COR-L47 (cell line): ENCODE measurements at places on chromosomes 5 and 9.

DNA sequence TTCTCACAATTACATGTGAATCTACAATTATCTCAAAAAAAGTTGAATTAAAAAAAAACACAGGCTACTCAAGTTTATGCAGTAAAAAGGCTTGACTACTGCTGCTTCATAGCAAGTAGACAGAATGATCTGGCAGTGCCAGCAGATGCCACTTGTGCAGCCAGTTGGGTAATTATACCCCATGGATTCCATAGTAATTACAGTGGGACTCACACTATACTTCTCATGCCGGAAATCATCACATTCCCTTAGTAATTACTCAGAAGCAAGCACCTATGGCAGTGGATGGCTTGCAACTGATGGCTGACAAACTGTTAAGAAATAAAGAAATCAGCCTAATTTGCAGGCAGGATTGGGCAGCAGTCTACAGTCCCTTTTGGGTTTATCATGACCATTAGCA lies 463.2 kb upstream of the KLF4 start:
- peak; percentile 45 for DNase-seq

DNA sequence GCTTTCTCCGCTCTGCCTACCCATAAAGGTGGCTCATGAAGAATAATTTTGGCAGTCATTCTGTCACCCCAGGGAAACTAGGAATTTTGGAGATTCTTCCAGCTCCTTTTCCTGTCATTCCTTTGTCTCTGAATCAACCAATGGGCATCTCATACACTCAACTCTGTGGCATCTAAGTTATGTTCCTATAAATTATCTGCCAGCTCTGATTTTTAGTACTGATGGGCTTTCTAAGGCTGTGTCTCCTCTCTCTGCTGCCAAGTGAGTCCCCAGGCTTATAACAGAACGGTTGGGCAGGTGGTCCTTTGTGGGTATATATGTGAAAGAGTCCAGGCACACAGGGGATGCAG lies 226.8 kb downstream of the NMUR2 start:
- DNase-seq = no peak

DNA sequence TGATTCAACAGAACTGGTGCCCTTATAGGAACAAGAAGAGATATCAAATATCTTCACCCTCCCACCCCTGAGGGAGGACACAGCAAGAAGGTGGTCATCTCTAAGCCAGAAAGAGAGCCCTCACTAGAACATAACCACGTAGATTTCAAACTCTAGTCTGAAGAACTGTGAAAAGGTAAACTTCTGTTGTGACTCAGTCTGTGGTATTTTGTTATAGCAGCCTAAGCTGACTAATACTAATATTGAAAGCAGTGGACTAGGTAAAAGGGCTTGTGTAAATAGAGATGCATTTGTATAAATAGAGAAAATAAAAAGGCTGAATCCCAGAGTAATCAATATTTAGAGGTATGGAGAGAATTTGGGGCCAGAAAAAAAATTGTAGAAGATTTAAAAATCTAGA lies 157.6 kb upstream of the CCNH start:
- no peak for DNase-seq

DNA sequence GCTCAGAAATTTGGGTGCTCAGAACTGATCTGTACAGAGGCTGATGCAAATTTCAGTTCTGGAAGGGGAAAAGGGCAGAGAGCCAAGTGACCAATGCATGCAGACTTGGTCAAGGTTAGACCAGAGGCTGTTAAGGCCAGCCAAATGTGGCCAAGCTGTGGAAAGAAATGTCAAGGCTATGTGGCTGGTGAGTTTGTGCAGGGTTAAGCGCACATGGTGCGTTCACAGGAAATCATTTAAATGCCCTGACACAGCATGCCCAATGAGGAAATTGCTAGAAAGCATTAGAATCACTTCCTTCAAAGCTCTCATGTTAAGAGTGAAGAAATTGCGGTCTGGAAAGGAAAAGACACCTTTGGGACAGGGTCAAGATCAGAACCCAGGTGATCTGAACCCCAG lies 58.0 kb downstream of the PTPN3 start:
- DNase-seq = no peak

GRCh38 chr5:120808606-120809005 lies 344.5 kb downstream of the PRR16 start:
- DNase-seq = no peak

DNA sequence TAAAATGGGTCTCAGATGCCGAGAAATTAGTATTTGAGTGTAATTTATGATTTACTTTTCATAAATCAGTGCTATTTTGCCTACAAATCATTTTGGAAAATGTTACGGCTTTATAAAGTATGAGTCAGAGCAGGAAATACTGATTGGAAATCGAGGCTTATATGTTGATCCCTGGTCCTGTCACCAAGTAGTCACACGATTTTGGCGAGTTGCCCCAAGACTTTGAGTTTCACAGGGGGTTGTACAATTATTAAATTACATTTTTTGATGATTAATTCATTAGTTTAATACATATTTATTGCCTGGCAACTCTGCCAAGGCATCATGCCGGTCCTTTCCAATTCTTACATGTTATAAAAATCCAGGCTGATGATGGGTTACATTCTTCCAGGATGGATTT lies 443.9 kb upstream of the KLF4 start:
- DNase-seq = no peak

DNA sequence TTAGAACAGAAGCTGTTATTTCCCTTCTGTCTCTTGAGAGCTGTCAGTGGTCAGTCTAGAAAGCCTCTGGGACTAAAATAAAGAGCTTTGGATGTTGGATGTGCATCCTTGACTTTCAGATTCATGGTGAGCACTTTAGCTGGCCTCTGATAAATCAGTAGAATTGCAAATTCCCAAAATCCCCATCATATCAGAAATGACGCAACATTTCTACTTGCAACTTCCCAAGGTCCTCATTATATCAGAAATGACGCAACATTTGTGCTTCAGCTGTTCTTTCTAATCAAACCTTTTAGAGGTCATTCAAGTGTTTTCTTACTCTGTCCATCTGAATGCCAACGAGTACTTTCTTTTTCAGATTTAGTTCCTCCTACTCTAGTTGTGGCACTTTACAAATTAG lies 167.3 kb upstream of the MOCS2 start:
- DNase-seq = no peak

DNA sequence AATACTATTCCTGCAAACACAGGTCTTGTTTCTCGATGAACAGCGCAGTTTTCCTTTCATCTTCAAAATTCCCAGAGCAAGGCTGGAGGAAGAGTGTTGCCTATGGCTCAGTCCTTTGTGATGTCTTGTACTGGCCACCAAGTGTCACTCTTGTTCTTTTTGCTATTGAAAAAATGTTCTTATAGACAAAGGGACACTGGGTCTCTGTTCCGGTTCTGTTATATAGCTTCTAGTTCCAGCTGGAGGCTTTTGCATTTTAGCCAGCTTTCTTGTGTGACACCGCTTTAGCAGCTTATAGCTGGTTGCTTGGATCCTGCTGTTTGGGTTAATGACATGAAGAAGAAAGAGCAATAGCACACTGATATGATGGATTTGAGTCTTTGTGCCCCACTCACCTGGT lies 343.7 kb upstream of the KCNN2 start:
- DNase-seq = peak; percentile 14

- DNase-seq = no peak
Observed at GRCh38 chr5:56129288-56129687, 103.8 kb downstream of the ANKRD55 start.

- no peak for DNase-seq
Observed at GRCh38 chr9:8769153-8769552, 969.6 kb upstream of the DMAC1 start.

DNA sequence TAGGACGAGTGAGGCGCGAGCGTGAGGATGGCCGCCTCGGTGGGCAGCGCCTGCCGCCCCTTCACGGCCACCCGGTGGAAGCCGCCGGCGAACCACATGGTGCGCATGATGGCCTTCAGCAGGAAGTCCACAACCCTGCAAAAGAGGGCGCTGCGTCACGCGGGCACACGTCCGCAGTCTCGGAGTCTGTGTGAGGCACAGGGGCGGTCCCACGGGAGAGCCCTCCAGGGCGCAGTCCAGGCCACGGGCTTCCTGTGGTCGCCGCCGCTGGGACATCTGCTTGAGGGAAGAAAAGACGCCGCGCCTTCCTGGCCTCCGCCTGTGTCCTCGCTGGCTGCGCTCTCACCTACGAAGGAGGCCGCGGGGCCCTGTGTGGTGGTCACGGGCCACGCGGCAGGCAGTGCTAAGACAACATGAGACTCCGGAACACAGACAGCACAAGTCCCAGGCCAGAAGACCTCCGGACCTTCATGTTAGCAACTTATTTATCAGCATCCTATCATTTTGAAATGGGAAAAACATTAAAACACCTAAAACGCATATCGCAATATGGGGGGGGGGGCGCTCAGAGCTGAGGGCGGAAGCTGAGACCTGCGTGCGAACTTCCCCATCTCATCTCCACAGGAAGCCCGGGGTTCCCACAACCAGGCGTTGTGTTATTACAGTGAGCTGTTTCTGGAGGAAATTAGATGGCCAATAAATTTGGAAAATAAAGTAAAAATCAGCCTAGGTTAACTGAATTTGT lies 28.8 kb downstream of the LPCAT1 start:
- no peak for DNase-seq

- DNase-seq = no peak
Observed at GRCh38 chr9:84557751-84558150, 111.8 kb upstream of the NTRK2 start.

DNA sequence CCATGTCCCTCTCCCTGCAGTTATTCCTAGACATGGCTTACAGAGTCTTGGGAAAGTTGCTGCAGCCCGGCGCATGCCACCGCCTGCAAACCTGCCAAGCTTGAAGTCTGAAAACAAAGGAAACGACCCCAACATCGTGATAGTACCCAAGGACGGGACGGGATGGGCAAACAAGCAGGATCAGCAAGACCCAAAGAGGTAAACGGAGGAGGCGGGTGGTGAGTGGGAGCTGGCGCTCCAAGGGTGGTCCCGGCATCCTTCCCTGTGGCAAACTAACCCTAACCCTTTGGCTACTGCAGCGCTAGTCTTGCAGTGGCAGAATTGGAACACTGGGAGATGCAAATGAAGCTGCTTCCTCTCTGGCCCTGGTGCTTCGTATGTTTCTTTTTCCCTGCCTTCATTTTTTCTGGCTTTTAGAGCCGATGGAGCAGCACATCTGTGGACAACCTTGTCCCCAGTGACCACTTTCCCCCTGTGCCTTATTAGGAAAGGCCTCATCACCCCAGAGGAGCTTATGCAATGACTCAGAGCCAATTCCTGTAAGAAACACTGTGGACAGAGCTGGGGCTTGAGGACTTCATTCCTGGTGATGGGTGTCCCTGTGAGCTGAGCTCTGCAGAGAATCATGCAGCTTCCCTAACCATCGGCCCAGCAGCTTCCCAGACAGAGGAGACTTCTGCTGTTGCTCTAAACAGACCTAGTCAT lies 38.9 kb downstream of the PRRC2B start:
- DNase-seq = no peak

DNA sequence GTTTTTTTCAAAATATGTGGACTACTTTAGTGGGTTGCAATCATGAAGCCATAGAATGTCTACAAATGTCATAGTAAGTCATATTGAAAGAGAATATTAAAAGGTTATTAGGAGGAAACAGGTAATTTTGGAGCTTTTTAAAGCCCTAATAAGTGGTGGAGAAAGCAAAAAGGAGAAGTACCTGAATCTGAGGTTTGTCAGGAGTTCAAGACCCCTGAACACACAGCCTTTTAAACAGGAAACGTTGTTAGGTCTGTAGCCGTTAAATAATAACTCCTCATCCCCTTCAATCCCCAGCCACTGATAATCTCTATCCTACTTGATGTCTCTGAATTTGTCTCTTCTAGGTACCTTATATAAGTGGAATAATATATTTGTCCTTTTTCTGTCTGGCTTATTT lies 51.1 kb downstream of the SPEF2 start:
- DNase-seq = no peak

DNA sequence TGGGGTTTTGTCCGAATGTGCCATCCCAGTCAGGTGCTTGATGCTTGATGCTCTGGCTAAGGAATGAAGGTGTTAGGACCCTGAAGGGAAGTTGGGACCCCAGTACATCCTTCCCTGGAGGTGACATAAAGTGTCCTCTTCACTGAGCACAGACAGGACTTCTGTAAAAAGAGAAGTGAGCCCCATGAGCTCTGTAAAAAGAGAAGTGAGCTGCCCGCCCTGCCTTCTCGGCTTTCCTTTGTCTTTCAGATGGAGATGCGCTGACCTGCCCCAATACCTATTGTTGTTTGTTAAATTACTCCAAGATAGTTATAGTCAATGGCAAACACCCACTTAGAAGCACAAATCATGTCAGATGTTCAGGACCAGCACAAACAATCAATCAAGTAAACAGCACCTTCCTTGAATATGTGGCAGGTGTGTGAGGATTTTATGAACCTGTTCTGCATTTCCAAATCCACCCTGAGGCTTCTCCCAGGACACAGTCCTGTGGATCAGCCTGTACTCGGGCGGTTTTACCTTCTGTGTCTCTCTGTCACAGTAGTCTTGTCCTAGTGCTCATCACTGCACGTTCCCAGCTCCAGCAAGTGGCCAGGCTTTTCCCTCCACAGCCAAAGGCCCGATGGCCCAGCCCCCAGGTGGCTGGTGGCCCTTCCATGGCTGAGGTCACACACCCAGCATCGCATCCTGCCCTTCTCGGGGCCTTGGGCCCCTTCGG lies 191.4 kb downstream of the MTRR start:
- no peak for DNase-seq

DNA sequence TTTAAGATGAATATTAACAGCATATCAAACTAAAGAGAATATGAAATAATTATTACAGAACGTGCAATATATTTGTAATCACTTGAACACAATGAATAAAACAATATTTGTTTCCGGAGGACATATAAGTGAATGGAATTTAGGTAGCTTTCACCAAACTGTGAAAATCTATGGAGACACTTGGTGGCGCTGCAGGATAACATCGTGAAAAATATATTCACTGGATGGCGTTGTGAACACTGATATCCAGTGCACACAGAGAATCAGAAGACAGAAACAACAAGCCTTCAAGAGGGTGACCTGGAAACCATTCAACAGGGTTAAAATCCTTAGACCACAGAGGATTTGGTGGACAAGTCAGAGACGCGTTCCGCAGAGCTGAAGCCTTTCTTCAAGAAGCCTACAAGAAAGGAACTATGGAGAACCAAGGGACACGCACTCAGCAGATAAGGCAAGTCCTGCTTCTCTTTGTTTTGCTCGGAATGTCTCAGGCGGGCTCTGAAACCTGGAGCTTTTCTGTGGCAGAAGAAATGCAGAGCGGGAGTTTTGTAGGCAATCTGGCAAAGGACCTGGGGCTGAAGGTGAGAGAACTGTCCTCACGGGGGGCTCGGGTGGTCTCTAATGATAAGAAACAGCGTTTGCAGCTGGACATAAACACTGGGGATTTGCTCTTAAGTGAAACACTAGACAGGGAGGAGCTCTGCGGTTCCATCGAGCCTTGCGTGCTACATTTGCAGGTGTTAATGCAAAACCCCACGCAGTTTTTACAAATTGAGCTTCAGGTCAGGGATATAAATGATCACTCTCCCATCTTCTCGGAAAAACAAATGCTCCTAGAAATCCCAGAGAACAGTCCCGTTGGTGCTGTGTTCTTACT lies at the start of gene PCDHB11:
TSS of gene PCDHB11 (plus strand) at position 269 of the 877 bp plus-strand sequence. CDS start at position 417, 148 bp downstream.
- DNase-seq = peak; percentile 64

GRCh38 chr9:12790001-12790400 lies 15.2 kb downstream of the LURAP1L start:
- no peak for DNase-seq

DNA sequence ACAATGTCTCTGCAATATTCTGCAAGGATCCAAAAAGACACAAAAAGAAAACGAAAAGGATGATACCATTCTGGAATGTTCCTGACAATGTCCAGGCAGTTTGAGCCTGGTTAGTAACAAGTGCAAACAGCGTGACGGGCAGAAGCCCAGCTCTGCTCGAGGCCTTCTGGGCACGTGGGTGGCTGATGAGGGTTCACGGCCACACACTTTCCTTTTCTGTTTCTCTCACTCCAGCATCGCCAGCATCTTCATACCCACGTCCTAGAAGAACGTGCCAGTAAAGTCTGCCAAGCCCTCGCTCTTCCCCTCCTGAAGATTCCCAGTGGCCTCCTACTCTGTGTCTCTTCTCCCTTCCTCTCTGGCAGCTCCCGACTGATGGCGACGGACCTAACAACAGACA lies 36.7 kb downstream of the COL23A1 start:
- DNase-seq = no peak
